ENCODE measurements at places on chromosomes 5 and 9.

- DNase-seq, result no peak
Observed at GRCh38 chr5:6719417-6719816, 6.2 kb downstream of the TENT4A start.

- DNase-seq, result no peak
Observed at GRCh38 chr5:31585895-31586270, 53.0 kb upstream of the PDZD2 start.

DNA sequence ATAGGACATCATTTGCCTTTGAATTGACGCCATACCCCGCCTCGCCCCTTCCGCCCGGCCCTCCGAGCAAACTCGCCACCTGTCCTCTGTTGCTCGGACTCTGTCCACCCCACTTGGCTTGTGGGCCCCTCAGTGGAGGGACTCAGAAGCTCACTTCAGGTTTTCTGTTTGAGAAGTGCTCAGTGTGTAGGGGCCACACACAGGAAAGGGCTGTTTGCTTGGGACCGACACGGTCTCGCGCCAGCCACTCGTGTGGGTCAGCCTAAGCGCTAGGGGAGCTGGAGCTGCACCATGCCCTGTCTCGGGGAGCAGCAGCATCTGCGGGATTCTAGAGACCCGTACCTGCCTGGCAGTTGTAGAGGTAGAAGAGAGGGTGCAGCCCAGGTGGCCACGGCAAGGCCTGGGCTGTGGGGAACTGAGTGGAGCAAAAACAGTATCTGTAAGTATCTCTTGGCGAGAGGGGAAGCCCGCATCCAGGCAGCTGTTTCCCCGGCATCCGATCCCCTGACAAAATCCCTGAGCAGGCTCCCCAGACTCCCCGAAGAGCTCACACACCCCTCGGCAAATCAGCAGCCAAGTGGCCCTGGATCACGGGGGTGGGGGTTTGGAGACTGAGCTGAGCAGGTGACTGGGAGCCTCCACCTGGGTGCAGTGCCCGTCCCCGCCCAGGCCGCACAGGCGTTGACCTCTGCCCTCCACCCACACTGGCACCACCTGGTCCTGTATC is 52.2 kb downstream of the COL5A1 start:
- no peak for DNase-seq

GRCh38 chr9:16023446-16023845 is 470.6 kb downstream of the CCDC171 start:
- no peak for DNase-seq

DNA sequence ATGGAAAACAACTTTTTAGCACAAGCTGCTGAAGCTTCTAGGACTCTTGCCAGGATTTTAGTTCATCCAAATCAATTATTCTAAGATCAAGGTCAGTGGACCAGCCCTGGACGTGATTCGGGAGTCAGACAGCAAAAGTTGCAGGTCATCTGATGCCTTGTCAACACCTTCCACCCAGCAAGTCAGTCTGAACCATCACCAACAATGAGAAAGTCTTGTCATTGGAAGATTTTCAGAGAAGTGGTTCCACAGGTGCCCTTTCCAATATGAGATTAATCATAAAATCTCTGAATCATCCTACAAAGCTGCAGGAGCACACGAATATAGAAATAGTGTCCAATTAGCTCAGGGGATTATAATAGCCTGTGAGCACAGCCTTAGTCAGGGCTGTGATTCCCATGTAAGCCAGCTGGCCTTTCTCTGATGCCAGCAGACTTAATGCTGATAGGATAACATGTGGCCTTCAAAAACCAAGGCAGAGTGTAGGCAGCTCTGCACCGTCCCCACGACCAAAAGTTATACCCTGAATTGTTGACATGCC is 445.0 kb upstream of the TRPC7 start:
- peak; percentile 67 for DNase-seq

GRCh38 chr5:132219981-132220380 is 7.7 kb downstream of the P4HA2 start:
- no peak for DNase-seq

DNA sequence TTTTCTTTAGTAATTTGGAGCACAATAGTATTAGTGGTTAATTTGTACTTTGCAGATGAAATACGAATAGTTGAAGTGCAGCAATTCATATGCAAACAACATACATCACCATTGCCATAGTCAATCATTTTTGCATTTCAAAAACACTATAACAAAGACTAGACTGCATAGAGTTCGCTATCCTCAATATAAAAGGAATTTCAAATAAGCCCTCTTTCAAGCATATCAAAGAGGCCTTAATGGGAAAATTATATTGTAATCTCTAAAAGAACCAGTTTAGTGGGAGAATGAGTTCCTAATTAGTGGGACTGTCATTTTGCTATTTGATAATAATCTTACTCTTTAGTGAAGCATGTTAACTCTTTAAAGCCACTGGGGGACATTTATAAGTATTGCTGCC is 2302.3 kb upstream of the C9orf72 start:
- DNase-seq, result no peak

GRCh38 chr9:13967438-13967837 is 346.5 kb downstream of the NFIB start:
- DNase-seq, result no peak

- peak; percentile 14 for DNase-seq
Observed at GRCh38 chr5:104347119-104347708, 784.6 kb upstream of the NUDT12 start.

- no peak for DNase-seq
Observed at GRCh38 chr9:4857163-4857810, 64.5 kb downstream of the RCL1 start.

- DNase-seq, result no peak
Observed at GRCh38 chr5:78060421-78060820, 234.1 kb downstream of the AP3B1 start.

GRCh38 chr9:109381011-109381729 is 60.3 kb upstream of the EPB41L4B start:
- no peak for DNase-seq

GRCh38 chr5:80033513-80033912 is 1.6 kb upstream of the THBS4 start:
- no peak for DNase-seq

GRCh38 chr5:42992088-42992879 is 47.8 kb downstream of the ANXA2R start:
- DNase-seq, result no peak

DNA sequence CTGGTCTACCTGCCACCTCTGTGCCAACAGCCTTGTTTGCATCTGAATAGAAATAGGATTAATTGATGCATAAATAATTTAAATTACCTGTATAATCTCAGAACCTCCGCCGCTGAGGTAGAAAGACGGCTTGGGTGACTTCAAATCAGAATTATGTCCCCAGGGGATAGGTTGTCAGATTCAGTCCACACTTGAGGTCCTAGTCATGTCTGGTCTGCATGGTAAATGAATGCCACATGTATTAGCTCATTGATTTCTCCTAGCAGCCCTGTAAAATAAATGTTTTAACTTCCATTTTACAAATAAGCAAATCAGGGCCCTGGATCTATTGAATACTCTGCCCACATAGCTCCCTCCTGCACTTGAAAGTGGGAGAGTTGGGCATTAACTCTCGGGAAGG is 368.0 kb upstream of the WWC1 start:
- DNase-seq, result no peak

DNA sequence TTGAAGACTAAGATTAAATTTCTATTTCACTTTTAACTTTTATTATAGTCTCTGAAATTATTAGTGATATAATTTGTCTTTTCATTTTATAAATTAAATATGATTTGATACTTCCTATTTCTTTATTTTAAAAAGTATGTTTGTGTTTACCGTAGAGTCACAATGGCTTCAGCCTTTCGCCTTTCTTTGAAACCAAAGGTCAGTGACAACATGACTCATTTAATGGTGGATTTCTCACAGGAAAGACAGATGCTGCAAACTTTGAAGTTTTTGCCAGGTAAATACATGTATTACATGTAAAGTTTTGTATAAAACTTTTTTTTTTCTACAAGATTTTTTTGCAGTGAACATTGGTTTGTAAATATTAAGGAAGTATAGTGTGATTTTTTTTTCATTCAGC is 36.4 kb downstream of the FSD1L start:
- no peak for DNase-seq

DNA sequence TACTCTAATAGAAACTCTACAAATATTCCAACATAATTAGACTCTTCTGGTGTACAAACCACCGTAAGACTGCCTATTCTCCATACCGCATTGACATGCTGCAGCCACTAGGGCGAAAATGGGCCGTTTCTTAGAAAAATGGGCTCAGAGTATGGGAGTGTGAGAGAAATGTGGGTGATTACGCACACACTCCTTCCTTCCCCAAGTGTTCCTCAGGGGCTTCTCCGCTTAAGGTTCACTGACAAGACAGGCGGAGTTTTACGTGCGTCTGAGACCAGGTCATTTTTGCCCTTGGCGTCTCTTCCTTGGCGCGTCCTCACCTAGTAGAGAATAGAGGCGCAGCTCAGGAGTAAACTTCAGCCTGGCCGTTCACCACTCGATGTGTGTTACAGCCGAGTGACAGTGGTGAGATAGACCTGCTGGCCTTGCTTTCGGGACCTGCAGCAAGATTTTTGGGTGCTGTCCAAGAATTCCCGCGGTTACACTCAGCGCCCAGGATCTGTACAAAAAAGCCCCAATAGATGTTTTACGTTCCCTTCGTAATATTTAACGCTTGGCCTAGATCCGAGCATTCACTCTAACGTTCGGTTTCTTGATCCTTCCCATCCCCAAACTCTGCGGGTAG is 1.8 kb upstream of the NTRK2 start:
- DNase-seq, result peak; percentile 68

GRCh38 chr5:1748845-1749244 is 50.8 kb downstream of the MRPL36 start:
- DNase-seq, result no peak

- no peak for DNase-seq
Observed at GRCh38 chr5:35640623-35641022, 23.0 kb downstream of the SPEF2 start.

- no peak for DNase-seq
Observed at GRCh38 chr5:93107805-93108520, 473.1 kb downstream of the NR2F1-AS1 start.

- no peak for DNase-seq
Observed at GRCh38 chr9:123763910-123764588, 165.9 kb downstream of the DENND1A start.

DNA sequence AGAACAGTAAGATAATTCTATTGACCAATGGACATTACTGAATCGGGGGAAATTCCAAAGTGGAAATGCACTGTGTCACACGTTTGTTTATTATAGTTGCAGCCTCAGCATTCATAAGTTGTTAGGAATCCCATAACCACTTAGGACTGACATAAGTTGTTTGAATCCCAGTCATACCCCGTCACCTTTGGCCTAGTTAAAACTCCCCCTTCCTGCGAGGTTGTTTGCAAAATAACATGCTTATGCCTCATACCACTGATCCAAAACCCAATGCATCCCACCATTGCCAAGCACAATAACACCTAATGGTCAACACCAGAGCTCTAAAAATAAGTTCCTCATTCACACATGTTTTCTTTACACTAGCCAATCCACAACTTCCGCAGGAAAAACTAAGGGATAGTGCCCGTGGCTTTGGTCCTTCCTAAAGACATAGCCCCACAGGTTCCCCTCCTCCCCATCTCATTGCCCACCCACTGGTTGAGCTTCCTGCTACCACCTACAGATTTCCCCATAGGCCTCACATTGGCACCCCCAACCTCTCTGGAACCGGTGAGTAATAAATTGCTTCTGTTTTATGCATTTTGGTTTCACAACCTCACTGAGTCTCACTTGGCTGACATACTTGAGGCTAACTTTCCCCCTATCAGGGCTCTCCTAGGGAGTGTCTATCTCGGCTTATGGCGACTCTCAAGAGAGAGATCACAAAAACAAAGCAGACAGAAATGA is 42.3 kb upstream of the MUSK start:
- no peak for DNase-seq

DNA sequence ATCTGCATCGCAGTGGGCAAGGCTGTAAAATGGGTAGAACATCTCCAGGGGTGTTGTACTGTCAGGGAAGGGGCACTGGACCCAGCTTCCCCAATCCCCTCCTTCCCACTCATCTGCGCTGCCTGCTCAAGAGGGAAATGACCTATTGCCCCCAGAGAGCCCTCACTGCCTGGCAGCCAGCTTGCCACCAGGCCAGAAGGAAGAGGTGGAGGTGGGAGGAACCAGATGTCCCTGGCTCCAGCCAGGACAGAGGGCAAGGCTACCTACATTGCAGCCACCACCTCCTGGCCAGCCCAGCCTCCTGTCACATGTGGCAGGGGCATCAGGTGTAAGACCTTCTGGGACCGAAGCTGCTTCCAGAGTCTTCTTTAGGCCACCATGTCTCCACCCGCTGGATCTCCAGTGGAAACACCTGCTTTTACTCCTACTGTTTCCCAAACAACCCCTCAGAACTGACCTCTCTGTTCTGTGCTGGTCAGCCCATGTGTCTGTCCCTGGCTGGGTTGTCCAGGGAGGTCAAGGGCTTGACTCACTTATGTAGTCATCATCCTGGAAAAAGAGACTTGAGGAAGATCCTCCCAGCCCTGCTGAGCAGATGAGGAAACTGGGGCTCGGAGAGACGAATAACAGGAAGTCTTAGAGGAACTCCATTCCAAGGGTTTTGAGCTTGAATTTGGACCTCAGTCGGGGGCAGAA is 42.3 kb downstream of the JADE2 start:
- no peak for DNase-seq

GRCh38 chr9:136520053-136520540 is 25.8 kb downstream of the NOTCH1 start:
- DNase-seq, result no peak

GRCh38 chr5:54087436-54087835 is 222.9 kb downstream of the ARL15 start:
- DNase-seq, result no peak

DNA sequence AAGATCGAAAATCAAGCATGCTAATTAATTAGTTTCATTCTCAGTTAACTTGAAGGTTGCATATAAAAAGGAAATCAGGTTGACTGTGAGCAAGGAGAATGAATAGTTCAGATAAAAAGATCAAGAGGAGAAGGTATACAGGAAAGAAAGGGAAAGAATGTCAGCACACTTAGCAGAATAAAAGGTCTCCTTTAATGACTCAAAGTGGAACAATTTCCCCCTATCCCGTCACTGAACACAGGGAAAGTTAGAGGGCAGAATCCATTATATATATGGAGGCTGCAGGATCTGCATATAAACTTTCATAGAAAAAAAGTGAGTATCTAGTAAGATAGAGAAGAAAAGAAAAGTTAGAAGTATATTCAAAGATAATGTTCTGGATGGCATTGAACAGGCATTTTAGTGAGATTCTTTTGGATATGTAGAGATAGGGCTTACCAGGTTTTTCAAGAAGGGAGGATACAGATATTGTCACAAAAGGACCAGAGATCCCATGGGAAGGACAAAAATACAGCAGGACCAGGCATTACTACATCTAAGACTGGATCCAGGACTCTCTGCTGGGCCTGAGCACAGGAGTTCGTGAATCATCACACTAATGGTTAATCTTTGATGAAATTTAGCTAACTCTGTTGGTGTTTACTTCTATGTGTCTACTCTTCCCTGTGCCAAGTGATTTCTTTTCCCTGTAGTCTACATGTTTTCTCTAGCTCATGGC is 988.2 kb upstream of the ARRDC3 start:
- DNase-seq, result no peak

- no peak for DNase-seq
Observed at GRCh38 chr5:2128686-2129355, 246.1 kb upstream of the IRX4 start.

DNA sequence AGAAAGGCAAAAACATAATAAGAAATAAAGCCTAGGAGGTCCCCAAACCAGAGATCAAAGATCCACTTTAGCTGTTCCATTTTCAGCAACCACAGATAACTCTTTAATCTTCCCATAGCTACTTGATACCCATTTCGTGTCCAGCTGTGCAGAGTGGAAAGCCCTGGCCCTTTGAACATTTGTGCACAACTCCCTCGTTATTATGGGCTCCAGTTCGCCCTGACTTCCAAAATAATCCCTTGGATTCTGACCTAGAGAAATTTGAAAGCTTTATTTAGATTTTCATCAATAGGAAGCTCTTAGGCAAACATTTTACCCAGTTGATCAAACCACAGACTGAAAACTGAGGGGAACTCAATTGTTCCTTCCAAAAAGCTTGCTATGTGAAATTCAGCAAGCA is 4.8 kb downstream of the MYOT start:
- no peak for DNase-seq

All from cerebellar cortex (tissue), 1 donor.